Smooth muscle cell of the brain vasculature (primary cell): ENCODE measurements at places on chromosomes 5 and 9.

DNA sequence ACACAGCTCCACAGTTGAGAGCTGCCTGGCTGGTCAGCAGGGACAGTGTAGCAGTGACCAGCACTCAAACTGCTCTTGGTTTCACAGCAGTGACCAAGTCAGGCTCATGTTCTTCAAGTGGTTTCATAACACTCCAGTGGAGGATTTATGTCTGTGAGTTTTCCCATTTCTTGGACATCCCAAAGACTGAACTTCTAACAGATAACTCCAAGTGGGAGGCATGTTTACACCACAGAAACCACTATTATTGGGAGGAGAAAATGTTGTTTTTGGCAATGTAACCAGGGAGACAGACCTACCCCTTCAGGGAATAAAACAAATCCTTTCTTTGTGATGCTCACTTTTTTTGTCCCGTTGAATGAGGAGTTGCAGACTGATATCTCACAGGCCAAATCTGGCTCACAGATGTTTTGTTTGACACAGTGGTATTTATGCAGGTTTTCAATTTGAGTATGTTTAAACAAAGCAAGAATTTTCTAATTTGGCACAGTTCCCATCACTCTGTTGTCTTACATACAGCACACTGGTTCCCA, 141.5 kb downstream of the RMI1 start:
- DNase-seq: peak; percentile 53

DNA sequence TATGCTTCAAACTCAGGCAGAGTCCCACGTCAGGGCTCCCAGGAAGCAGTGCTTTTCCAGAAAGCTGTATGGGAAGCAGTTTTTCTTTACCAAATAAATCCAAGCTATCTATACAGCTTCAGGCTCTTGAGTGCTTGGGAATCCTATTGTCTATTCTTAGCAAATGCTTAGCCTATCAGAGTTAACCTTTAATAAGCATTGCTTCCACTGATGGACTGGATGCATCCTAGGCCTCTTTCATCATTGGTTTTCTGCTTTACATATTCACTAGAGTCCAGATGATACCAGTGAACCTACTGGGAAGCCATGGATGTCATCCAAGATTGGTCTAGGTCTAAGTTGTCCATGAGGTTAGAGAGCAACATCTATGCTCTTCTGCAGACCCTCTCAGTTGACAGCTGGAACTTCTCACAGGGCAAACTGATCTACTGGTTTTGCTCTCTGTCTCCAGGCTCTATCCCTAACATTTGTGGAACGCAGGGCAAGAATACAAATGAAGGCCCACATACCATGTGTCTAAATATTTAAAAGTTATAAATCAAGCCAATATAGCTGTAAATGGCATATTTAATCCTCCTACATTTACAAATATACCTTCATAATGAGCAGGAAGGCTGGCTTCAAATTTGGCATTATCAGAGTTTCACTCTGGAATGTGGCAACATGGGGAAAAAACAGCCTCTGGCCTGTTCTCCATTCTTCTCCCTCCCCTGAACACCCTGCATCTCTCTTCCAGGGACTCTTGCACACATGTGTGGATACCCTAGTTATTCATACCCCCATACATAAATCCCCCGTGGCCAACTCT, 49.8 kb upstream of the PLPP1 start:
- no peak for DNase-seq

GRCh38 chr5:58842852-58843251, 260.0 kb downstream of the RAB3C start:
- no peak for DNase-seq

DNA sequence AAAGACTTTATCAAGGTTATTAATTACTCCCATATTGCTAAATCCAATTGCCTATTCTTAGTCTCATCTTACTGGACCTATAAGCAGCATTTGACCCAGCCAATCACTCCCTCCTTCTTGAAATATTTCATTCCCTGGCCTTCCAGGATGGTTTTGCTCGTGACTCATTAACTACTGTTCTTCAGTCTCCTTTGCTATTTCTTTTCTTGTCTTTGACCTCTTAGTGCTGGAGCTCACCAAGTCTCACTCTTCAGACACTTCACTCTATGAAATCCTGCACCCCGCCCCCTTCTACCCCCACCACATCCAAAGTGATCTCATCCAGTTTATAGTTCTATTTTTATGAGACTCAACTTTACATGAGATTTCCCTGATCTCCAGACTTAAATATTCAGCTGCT, 803.1 kb upstream of the WWC1 start:
- no peak for DNase-seq

- no peak for DNase-seq
Measured at GRCh38 chr9:92736563-92737215, 27.9 kb downstream of the BICD2 start.

DNA sequence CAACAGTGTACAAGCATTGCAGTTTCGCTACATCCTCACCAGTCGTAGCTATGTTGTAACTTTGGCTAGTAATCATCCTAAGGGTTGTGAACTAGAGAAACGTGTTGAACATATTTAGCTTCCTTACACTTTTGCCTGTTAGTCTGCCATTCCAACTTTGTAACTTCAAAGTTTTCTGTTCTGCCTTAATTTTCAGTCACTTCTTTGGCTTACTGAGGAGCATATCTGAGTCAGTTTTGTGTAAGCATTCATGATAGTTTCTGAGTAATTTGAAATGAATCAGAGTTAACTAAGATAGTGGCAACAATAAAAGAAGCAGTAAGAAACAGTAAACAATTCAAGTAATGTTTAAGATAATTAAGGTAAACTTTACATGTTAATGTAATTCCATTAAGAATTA, 58.9 kb upstream of the MCCC2 start:
- DNase-seq: no peak

DNA sequence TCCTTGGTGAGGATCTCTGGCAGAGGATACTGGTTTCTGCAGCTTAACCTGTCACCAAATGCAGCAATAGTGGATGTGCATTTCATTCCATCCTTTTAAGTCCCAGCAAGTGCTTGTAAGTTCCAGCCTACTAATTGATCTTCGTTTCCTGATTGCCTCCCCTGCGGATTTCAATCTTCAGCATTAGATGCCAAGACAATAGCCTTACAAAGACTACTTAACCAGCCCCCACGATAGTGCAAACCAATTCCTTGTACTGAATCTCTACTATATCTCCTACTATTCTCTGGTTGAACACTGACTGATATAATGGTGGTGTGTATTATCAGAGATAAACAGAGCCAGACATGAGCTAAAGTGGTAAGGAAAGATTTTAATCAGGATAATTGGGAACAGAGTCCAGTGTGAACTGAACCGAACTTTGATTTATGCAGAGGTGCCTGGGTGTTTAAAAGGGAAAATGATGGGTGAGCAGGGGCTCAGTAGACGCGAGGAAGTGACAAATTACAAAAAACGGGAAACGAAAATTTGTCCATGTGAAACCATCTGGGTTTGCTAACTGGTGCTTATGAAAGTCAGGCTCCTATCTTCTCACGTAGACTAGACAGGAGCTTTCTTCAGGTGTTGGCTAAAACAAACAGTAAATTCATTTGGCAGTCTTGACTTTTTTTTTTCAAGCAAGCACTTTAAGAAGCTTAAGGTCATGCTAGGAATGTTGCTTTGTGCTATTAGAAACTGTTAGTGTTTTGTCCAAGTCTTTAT, 106.9 kb upstream of the ST8SIA4 start:
- DNase-seq: no peak

DNA sequence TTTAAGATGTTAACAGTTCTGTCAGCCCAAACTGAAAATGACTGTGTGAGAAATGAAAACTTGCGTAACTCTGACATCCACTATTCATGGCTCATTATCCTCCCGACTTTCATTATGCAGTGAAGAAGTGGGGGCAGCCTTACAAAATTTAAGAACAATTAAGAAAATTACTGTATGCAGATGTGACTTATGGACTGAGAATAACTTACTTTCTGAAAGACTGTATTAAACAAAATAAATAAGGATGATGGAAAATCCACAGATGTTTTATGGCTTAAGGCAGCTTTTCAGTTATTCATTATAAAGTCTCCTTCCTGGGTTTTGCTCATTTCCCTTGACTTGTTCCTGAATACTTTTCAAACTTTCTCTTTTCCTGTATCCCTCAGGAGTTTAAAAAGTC, 55.2 kb downstream of the GRIN3A start:
- DNase-seq: no peak

DNA sequence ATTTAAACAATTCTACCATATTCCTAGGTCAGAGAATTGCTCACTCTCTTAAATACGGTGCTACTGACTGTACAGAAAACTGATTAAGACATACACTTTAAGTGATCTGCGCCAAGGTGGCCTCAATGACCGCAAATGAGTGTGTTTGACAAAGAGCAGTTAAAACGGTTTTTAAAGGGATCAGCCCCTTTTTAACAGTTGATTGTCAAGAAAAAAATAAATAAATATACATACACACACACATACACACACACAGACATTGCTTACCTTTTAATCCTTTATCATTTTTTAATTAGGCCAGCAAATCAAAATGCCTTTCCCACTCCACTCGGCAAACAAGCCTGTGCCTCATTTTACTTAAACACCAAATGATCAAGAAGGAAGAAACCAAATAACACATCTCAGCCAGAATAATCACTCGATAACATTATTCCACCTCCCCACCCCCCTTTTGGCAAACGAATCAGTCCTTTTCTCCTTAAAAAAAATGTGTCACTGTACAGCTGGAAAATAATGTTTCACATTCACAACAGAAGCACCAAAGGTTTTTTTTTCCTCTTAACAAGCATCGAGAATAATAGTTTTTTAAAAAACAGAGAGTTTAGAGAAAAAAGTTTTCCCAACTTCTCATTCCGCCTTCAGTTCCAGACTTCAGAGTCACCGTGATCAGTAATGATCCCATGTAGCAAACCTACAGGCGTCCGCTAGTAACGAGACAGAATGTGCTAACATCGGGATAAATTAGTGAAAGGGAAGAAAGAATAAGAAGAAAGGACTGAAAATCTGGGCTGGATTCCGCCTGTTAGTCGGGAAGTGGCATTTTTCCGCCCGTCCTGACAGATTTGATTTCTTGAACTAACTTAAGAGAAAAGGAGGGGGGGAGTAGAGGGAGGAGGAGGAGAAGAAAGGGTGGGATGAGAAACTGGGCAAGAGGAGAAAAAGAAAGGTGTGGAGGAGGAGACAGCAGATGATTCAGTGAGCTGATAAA, at the start of gene ZNF608:
Gene ZNF608 (minus strand): TSS at position 712 of the 988 bp plus-strand sequence. CDS start 1,650 bp downstream, outside the sequence.
- no peak for DNase-seq

- no peak for DNase-seq
Measured at GRCh38 chr5:177357146-177357458, 622 bp upstream of the RGS14 start.

- no peak for DNase-seq
Measured at GRCh38 chr5:103703617-103704016, 141.0 kb upstream of the NUDT12 start.
